ENCODE measurements at places on chromosomes 3 and 15.

GRCh38 chr15:33994005-33994615 is 25.8 kb downstream of the CHRM5 start:
- no peak for DNase-seq

- no peak for DNase-seq
These were observed 35.2 kb downstream of the DNASE1L3 start for GRCh38 chr3:58175437-58176184.

DNA sequence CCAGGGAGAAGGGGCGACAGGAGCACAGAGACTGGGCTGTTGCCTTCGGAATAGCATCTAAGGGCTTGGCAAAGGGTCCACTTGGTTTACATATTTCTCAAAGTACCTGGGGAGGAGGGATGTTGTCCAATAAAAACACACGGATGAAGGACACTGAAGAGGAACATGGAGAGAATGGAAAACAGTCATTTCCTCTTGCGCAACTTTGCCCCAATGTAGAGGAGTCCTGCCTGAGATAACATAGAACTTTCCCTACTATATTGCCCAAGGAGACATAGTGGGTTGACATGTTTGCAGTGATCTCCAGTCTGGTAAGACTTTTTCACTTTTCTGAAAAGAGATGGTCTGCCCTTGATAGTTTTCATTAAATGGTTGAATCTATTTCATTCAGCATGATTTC is 468.8 kb upstream of the SUCLG2 start:
- DNase-seq = no peak

DNA sequence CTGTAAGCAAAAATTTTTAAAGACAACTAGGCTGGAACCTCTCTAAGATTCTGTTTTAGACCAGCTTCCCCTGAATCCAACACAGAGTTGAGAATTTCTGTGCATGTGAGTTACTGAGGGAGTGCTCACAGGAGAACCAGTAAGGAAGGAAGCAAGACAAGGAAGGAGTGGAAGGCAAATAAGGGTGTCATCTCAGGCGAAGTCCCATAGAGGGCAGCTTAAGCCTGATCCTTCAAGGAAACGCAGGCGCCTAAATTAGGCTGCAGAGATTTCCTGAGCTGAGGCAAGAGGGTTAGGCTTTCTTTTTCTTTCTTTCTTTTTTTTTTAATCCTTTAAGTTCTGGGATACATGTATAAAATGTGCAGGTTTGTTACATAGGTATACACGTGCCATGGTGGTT is 36.2 kb upstream of the COL6A6 start:
- DNase-seq = no peak

DNA sequence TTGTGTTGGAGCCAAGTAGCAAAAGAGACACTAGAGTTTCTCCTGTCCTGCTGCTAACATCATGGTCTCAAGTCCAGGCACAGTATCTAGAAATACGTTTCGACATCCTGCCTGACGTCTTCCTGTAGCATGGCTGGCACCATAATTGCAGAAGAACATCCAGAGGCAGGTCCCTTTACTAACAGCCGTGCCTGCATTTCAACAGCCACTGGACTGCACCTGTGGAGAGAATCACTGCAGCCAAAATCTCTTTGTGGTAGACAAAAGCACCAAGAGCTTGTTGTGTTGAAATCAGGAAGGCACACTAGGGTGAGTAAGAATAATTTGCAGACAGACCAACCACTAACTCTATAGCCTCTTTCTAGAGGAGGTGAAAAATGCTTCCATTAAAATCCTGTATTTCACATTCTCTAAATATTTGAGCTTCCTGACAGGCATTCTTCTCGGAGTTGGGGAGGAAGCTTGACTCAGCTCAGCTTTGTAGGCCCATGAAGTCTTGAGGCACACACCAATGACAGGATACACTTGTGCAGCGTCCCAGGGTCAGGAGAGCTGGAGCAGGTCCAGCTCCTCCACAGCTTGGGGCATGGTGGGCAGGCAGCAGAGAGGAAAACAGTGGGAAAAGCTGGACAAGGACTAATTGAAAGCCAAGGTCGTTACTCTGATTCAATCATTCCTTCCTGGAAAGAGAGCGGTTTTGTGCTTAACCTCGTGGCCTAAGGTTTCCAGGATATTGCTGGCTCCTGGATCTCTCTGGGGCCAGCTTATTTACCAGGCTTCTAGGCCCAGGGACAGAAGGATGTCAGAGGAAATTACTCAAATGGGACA is 244.9 kb downstream of the FAM43A start:
- DNase-seq = no peak

DNA sequence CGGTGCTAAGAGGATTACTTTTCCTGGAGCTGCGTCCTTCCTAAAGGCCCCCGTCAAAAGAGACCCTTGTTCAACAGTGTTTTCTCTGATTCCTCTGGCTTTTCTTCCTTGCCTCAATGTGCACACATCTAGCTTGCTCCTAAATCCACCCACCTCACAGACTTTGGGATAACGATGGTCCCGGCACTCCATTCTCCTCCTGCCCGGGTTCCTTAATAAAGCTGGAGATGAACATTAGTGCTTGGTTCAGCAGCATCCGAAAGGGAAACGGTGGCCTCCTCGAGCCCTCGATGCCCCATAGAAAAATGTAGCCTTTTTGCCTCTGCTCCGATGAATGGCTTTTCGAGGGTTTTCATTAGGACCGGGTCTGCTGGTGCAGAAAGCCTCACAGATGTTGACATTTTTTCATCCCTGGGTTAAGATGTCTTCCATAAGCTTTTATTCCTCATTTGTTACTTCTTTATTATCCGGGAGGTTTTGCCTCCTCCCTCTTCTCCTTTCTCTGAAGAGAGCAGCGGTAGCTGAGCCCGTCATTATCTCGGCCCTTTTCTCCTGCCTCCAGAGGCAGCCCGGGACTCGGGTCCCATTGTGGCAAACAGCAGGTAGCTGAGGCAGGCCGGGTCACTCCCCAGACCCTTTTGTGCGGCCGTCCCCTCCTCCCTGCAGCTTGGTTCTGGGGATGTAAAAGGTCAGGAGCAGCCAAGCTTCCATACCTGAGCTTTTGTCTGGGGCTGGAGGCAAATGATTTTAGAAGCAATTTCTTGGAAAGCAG is 64.6 kb downstream of the CPN2 start:
- DNase-seq = no peak

All from activated T-helper 1 cell treated with anti-CD3 and anti-CD28 coated beads, Interleukin-2, amount 50 U/mL, for 16 hours (primary cell).